ENCODE measurements at places on chromosomes 16 and 17. TPM values are rescaled to one million over a fixed set of nuclear protein-coding genes. Genes with fewer than 3 reads are reported as not detected.
A peak's percentile ranks its signal among the peaks of the same experiment; 100 is the strongest.

PARN gene
- total RNA-seq, result 36.2 TPM

DNA sequence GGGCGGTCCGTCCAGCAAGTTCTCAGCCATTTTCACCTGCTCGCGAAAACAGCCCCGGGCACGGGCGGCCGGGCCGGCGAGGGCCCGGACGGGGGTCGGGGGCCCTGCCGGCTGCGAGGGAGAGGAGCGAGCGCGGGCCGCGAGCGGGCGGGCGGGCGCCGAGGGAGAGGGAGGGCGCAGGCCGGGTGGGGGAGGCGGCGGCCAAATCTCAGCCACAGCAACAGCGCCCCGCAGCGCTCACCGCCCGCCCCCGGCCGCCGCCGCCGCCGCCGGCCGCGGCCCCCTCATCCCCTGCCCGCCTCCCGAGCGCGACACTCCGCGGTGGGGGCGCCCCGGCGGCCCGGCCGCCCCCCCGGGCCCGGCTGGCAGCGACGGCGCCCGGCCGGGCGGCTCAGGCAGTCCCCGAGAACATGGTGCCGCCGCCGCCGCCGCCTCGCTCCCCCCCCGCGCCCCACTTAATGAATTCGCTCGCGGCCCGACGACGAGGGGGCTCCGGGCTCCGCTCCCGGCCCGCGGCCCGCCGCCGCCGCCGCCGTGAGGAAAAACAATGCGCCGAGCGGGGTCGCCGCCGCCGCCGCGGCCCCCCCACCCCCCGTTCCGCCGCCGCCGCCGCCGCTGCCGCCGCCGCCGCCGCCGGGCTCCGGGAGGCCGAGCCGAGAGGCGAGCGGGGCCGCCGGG, 487 bp downstream of the CREBBP start:
- peaks cover 52% of the 10 kb centered on the region for H3K4me1 ChIP-seq
- DNase-seq, result peak; percentile 63
- peak overlapping the region; percentile 51 for H3K27ac ChIP-seq
- H3K27me3 ChIP-seq, result no peaks in the 10 kb centered on the region
- no peak overlapping the region for H3K4me3 ChIP-seq

SLC16A6 gene
- 11.5 TPM for total RNA-seq

- no peaks in the 10 kb centered on the region for H3K4me1 ChIP-seq
- DNase-seq, result no peak
- no peaks in the 10 kb centered on the region for H3K27me3 ChIP-seq
- no peaks in the 10 kb centered on the region for H3K36me3 ChIP-seq
- no peak overlapping the region for H3K27ac ChIP-seq
These were observed 272.7 kb downstream of the SOX9 start for GRCh38 chr17:72393553-72393952.

MGAT5B gene
- not detected for total RNA-seq

ANKS4B gene
- total RNA-seq, result not detected

DNA sequence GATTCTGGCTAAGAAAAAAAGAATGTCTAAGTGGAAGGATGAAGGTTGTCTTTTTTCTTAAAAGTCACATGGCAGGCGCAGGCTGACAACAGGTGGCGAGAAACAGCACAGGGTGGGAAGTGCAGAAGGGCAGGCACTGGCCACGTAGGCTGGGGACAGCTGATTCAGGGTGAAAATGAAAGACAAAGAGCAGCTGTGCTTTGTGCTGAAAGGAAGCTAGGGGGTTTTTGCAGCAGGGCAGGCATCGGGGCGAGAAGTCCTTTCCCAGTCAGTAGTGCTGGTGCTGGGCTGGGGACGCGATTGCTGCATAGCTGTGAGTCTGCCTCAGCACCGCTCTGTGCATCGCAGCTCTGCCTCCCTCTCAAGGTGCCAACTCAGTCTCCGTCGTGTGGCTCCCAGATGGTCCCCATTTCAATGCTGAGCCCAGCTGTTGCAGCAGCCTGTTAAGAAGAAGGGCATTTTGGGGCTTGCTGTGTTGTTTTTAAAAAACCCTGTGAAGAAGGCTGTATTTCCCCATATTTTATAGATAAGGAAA, 183.1 kb upstream of the CCL2 start:
- H3K27ac ChIP-seq, result no peak overlapping the region
- no peak for DNase-seq
- no peaks in the 10 kb centered on the region for H3K4me1 ChIP-seq
- no peak overlapping the region for H3K4me3 ChIP-seq
- H3K36me3 ChIP-seq, result no peaks in the 10 kb centered on the region
- H3K27me3 ChIP-seq, result peaks cover 2% of the 10 kb centered on the region

DNA sequence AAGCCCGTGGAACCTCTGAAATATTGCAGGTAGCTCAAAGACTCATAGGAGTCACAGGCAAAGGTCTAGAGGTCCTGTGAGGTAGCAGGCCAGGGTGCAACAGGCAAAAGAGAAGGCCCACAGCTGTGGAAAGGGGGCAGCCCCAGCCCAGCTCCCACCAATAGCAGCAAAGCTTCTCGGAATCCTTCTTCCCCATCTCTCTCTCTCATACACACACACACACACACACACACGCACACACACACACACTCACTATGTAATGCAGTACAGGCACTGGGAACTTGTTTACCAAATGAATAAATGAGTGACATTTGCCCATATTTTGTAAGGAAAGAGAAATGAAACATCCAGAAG, 16.8 kb upstream of the SUPT4H1 start:
- no peaks in the 10 kb centered on the region for H3K36me3 ChIP-seq
- no peaks in the 10 kb centered on the region for H3K4me1 ChIP-seq
- no peaks in the 10 kb centered on the region for H3K27me3 ChIP-seq
- H3K4me3 ChIP-seq, result no peak overlapping the region
- DNase-seq, result no peak

GRCh38 chr16:3022208-3022683, 1.5 kb downstream of the HCFC1R1 start:
- no peaks in the 10 kb centered on the region for H3K27me3 ChIP-seq
- peak; percentile 68 for DNase-seq
- no peak overlapping the region for H3K4me3 ChIP-seq
- peak overlapping the region; percentile 91 for H3K27ac ChIP-seq
- H3K36me3 ChIP-seq, result peaks cover 11% of the 10 kb centered on the region
- peaks cover 52% of the 10 kb centered on the region for H3K4me1 ChIP-seq
